ENCODE measurements at places on chromosomes 7 and 10.

GRCh38 chr7:101676956-101677355, 47.9 kb upstream of the MYL10 start:
- DNase-seq = no peak

DNA sequence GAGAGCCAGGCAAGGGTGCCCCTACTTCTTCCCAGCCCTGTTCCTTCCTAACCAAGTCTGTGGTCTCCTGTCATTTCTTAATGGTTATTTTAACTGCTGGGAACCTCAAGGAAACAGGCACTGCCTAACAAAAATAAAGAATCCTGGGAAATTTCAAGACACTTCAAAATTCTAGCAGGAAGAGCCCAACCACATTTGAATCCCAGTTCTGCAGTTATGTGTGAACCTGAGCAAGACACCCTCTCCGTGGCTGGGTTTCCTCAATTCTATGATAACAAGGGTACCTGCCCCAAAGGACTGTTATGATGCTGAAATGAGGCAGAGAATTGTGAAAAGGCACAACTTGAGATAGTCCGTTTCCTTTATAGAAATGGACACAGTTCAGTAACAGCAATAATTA, 36.2 kb upstream of the DUSP5 start:
- DNase-seq = no peak

DNA sequence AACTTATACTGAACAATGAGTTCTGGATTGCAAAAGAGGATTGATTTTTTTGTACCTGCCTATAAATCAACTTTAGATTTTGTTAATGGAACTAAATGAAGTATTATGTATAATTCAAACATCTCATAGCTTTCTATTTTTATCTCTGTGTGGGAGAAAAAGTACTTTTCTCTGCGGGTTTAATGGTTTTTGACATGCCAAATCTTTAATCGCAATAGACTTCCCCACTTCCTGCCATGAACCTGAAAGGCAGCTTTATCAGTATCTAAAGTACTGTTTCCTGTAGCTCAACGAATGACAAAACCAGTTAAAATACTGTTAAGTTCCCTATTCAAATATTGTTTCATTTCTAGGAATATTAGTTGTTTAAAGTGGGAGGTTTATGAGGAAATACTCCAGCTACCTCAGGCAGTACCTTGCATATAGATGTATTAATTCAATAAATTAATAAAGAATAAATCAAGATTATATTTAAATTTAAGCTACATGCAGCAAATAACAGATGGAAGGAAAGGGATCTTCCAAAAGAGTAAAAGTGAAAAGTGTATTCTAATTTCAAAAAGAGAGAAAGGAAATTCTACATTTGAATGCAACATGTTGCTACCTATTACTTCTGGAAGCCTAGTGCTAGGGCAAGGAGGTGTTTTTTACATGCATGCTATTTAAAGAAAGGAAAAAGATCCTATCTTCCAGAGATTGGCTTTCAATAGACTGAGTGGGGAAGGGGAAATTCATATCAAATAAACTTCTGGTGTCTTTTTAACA, 75.9 kb downstream of the SVOPL start:
- DNase-seq = no peak

GRCh38 chr10:93514521-93514920, 18.1 kb downstream of the CEP55 start:
- DNase-seq = no peak

- DNase-seq = no peak
Observed at GRCh38 chr7:84040355-84040754, 154.2 kb downstream of the SEMA3A start.

DNA sequence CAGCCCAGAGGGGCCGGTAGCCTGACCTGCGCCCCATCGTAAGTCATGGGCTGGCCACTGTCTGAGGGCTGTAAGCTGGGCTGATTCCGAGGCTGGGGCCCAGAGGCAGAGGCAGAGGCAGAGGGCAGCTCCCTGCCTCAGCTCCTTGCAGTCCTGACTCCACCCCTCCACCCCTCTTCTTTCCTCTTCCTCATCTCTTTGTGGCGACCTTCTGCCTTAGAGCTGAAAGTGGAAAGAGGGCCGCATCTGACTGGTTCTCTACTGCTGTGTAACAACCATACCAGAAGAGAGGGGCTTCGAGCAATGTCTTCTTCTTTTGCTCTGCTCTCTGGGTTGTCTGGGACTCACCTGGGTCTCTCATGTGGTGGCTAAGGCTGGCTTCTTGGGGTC, 179.1 kb downstream of the RPS24 start:
- DNase-seq = no peak

DNA sequence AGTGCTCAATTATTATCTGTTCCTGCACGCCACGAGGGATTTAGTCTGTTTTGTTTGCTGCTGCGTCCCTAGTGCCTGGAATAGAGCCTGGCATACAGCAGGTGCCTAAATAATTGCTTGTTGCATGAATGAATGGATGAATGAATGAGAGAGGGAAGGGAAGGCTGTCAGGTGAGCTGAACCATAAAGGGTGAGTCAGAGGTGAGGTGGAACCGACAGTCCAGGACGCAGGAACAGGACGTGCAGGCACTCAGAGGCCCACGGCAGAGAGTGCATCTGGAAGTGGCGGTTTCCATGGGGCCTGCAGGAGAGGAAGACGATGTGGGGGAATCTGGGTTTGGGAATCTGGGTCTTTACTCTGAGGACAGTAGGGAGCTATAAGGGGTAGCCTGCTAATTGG, 17.7 kb upstream of the PPIF start:
- DNase-seq = no peak

DNA sequence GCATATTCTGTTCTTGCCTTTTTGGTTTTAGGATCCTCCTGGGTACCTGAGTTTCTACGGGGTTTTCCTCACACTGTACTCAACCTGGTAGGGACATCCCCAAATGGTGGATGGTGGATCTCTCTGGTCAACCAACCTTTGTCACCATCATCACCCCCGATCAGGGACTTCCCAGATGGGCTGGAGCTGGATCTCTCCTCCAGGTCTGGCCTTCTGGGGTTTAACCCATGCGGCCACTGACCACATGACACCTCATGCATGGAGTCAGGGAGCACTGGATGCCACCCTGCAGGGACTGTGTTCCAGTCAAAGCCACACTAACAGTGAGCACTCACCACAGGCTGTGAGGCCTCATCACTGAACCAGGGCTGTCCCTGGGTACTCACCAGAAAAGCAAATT, 80.0 kb downstream of the CELF2 start:
- no peak for DNase-seq

- no peak for DNase-seq
Observed at GRCh38 chr7:47506382-47507339, 75.2 kb downstream of the TNS3 start.

DNA sequence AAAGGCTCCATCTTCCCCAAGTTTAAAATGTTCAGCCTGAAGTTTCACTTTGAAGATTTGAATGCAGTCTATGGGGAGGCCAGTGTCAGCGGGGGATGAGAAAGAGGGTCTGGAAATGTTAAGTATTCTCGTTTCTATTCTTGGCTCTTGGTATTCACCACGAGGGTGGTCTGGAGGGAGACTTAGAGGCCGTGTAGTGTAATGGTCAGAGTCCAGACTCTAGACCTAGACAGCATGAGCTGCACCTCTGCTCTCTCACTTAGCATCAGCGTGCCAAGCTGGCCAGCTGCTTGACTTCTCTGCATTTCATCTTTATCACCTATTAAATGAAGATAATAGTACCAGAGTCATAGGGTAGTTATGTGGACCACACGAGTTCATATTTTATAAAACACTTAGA, 57.9 kb downstream of the MKX start:
- DNase-seq = no peak

DNA sequence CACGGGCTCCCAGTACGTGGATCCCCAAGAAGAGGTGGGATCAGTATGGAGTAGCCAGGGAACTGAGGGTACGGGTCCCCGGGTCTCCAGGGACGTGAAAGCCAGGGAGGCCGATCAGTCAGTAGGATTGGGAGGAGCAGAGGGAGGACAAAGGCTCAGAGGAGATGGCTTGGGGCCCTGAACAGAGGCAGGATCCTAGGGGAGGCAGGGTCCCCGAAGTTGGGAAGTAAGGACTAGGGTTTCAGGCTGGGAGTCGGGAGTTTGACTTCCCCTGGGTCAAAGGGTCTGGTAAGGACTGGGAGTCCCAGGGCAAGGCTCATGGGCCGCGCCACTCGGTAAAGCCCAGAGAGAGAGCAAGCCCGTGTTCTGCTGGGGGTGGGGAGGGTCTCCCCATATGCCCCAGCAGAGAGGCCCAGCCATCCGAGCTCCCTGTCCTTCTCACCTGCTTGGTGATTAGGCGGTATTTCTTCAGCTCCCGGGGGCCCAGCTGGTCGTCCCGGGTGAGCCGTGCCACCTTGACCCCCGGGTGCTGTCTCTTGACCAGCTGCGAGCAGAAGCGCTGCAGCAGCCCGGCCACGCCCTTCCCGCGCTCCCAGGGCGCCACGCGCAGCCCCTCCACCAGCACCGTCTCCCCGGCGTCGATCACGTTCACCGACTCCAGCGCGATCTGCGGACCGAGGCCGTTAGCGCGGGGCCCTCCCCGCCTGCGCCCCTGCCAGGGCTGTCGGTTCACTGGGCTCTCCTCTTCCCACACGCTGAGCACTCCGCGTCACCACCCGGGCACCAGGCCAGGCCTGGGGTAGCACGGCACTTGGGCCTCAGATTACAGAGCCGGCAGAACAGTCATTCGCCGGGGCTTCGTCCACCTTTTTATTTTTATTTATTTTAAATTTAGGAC, 7.0 kb downstream of the NAT16 start:
- no peak for DNase-seq

GRCh38 chr10:84267503-84268126, 22.8 kb downstream of the RGR start:
- DNase-seq = peak; percentile 42

DNA sequence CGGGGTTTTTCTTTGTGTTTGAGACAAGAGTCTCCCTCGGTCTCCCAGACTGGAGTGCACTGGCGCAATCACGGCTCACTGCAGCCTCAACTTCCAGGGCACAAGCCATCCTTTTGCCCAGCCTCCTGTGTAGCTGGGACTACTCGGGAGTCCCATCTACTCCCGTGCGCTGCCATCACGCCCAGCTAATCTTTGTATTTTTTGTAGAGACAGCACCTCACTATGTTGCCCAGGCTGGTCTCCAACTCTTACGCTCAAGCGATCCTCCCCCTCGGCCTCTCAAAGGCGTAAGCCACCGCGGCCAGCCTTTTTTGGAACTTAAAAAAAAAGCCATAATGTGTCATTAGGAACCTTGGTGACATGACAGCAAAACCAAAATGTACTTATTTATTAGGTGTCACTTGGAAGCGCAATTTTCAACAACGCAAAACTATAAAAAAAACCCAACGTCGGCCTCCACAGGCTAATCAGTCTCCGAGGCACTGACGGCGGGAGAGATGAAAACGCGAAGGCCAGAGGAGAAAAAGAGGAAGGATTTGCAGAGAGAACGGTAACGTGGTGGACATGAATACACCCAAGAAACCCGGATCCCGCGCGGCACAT, 911 bp upstream of the HNRNPH3 start:
- no peak for DNase-seq

DNA sequence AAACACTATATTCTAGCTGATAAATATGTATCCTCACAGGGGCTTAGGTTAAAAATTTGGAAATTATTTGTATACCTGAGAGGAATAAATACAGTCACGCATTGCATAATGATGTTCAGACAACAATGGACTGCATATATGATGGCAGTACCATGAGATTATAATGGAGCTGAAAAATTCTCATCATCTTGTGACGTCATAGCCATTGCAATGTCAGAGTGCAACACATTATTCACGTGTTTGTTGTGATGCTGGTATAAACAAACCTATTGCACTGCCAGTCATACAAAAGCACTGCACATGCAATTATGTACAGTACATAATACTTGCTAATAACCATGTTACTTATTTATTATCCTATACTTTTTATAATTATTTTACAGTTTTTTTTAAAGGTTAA, 31.4 kb downstream of the STEAP1B start:
- no peak for DNase-seq

DNA sequence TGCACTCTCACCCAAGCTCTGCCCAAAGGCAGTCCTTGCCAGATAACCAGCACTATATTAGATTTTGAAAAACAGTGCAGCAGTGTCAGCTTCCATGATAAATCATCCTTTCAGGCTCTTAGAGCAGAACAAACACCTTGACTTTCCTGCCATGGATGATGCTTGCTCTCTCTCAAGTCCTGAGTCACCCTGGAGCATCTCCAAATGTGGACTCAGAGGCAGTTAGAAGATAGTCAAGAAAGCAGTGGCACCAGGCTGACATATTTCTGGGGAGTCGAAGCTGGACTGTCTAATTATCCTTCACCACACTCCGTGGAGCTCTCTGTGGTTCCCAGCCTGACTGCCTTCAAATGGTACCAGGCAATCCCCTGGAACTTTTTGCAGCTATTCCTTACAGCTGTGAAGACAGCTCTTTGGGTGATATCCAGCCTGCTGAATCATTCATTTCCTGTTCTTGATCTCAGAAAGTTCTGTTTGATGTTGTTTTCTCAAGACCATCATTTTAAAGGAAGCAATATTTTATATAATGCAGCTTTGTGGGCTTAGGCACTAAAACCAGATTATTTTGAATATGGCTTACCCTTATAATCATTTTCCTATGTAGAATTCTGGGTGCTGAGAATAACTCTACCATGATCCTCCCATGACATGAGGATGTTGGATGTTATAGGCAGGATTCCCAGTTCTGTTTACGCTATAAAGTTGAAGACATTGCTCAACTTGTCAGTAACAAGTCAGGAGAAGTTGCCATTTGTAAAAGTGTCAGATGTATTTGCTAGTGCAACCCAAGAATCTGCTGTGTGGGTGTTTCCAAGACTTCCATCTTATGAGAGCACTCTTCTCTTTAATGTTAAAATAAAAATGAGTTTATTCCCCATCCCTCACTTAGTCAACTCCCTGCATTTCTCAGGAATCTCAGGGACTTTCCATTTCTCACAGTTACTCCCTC, 233.8 kb downstream of the C7orf25 start:
- DNase-seq = no peak

- no peak for DNase-seq
Observed at GRCh38 chr10:1399431-1400100, 337.8 kb downstream of the ADARB2 start.

DNA sequence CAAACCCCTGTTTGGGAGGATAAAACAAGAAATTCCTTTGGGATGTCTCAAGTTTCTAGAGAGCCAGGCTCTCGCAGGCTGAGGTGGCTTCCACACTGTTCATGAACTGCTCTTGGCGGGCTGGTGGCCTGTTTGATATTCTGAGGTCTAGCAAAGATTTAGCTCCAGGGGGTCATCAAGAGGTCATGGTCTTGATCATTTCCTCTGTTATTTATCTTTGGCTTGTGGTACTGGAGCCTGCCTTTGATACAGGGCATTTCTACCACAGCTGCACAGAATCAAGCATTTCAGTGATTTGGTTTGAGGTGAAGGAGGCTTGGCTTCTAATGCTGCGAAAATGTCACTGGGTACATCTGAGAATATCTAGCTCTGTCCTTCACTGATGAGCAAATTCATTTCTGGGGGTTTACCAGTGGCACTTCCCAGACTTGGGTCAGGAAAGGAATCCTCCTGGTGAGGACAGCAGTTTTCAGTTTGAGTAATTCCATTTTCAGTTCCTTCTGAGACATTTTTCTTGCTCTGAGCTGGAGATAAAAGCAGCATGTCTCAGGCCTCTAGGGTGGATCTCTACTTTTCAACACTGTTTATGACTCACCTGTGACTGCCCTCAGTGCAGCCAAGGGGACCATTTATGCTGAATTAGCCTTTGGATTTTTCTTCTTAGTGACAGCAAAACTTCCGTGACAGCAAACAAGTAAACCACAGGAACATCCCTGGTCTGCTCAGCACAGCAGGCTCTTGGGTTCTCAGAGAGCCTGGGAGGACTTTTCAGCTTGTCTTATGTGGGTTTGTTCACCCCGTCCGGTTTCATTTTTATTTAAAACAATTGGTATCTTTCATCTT, 312.0 kb downstream of the RNLS start:
- peak; percentile 43 for DNase-seq

GRCh38 chr7:78198756-78199155, 400.2 kb downstream of the PHTF2 start:
- DNase-seq = no peak

- DNase-seq = peak; percentile 56
Observed at GRCh38 chr7:70856901-70857630, 274.9 kb upstream of the GALNT17 start.
